ENCODE measurements at places on chromosomes 7 and 10.

DNA sequence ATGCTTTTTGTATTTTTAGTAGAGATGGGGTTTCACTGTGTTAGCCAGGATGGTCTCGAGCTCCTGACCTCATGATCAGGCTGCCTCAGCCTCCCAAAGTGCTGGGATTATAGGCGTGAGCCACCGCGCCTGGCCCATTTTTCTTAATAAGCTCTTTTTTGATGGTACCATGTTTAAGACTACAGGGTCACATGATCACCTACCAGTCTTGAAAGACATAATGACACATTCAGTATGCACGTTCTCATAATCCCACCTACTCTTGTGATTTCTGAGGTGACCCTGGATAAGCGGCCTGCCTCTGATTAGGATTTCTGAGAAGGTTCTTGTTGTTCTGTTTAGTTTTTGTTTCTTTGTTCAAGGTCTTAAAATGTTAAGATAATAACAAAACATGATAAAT, 43.7 kb upstream of the PLXNA4 start:
- no peak for DNase-seq
- H3K4me1 ChIP-seq, result no peaks in the 10 kb centered on the region
- no peaks in the 10 kb centered on the region for H3K36me3 ChIP-seq
- H3K27me3 ChIP-seq, result no peaks in the 10 kb centered on the region
- H3K4me3 ChIP-seq, result no peak overlapping the region

DNA sequence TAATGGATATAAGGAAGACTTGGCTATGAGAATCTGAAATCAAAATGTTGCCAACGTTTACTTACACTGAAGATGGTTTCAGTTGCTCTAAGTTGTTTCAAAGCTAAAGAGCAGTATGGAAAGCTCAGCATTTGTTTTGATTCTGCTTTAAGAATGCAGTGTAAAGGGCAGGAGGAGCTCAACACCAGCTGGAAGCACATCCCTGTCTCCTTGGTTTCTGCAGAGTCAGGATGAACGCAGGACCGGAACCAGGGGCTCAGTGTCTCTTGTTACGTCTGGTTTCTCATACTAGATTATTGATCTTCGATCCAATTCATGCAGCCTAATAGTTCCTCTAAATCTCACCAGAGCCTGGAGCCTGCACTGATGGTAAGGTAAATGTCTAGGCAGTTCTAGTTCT, 24.1 kb downstream of the ZRANB1 start:
- peaks cover 6% of the 10 kb centered on the region for H3K36me3 ChIP-seq
- H3K4me3 ChIP-seq, result no peak overlapping the region
- H3K27ac ChIP-seq, result no peak overlapping the region
- DNase-seq, result no peak

- H3K36me3 ChIP-seq, result no peaks in the 10 kb centered on the region
- no peak for DNase-seq
- no peaks in the 10 kb centered on the region for H3K4me1 ChIP-seq
- H3K4me3 ChIP-seq, result no peak overlapping the region
Measured at GRCh38 chr10:28975891-28976531, 298.7 kb downstream of the BAMBI start.

DNA sequence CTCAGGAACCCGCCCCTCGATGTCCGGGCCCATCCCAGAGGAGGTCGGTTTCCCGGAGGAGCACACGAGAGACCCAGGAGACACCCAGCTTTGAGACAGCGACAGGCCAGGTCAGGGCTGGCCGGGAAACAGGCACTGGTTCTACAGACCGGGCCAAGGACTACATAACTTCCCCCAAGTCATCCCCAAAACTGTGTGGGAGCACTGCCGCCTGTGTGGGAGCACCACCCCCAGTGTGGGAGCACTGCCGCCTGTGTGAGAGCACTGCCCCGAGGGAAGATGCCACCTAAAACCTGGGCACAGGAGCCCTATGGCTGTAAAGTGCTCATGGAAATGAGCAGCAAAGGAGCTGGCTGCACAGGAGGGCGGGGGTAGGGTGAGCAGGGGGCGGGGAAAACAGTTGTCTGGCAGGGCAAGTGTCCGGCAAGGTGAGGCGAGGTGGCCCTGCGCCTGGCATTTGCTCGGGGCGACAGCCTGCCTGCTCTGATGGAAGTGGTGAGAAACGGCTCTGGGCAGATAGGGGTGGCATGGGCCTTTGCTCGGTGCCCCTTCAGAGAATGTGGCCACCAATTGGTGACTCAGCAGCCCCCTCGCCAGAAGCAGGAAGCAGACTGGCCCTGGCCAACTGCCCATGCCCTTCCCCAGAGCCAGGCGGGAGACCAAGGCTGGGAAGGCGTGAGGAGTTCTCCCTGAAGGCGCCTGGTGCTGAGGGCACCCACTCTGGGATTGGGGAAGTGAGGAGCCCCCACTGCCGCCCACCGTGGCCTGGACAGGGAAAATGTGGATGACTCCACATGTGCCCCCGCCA, 26.2 kb downstream of the PAPOLB start:
- H3K36me3 ChIP-seq, result no peaks in the 10 kb centered on the region
- peak; percentile 12 for DNase-seq
- no peaks in the 10 kb centered on the region for H3K27me3 ChIP-seq
- H3K27ac ChIP-seq, result no peak overlapping the region
- H3K4me3 ChIP-seq, result no peak overlapping the region

- no peaks in the 10 kb centered on the region for H3K27me3 ChIP-seq
- H3K4me1 ChIP-seq, result no peaks in the 10 kb centered on the region
- H3K27ac ChIP-seq, result no peak overlapping the region
- no peaks in the 10 kb centered on the region for H3K36me3 ChIP-seq
Measured at GRCh38 chr7:138784692-138785091, 13.1 kb upstream of the TMEM213 start.

- no peaks in the 10 kb centered on the region for H3K27me3 ChIP-seq
- H3K4me1 ChIP-seq, result no peaks in the 10 kb centered on the region
- no peak overlapping the region for H3K27ac ChIP-seq
Measured at GRCh38 chr7:128189231-128189930, 51.7 kb upstream of the LEP start.

GRCh38 chr10:3714967-3715366, 70.0 kb downstream of the KLF6 start:
- no peak overlapping the region for H3K27ac ChIP-seq
- no peak for DNase-seq
- no peaks in the 10 kb centered on the region for H3K4me1 ChIP-seq
- no peak overlapping the region for H3K4me3 ChIP-seq
- H3K36me3 ChIP-seq, result no peaks in the 10 kb centered on the region

DNA sequence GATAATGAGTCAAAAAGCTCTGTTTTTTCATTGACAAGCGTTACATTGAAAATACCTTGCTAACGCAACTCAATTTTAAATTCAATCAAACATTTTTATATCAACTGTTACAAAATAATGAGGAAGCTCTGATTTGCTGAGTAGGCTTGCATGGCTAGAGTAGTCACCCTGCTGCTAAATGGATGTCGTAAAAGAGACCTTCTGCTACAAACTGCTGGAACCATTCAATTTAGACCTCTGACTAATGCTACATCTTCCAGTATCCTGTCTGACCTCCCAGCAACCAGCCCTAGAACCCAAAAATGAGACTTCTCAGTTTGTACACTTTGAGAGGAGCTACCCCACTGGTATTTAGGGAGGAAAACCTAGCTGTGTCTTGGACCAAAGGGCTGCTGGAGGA, 84.0 kb upstream of the ELMO1 start:
- H3K4me3 ChIP-seq, result no peak overlapping the region
- DNase-seq, result no peak
- no peaks in the 10 kb centered on the region for H3K36me3 ChIP-seq

DNA sequence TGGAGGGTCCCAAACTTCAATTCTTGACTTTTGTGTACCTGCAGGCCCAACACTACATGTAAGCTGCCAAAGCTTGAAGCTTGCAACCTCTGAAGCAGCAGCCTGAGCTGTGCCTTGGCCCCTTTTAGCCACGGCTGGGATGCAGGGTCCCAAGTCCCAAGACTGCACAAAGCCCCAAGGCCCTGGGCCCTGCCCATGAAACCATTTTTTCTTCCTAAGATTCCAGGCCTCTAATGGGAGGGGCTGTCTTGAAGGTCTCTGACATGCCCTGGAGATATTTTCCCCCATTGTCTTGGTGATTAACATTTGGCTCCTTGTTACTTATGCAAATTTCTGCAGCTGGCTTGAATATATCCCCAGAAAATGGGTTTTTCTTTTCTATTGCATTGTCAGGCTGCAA, 52.7 kb downstream of the MTURN start:
- no peak for DNase-seq
- H3K4me3 ChIP-seq, result no peak overlapping the region
- no peaks in the 10 kb centered on the region for H3K4me1 ChIP-seq
- H3K27ac ChIP-seq, result no peak overlapping the region
- H3K27me3 ChIP-seq, result no peaks in the 10 kb centered on the region

DNA sequence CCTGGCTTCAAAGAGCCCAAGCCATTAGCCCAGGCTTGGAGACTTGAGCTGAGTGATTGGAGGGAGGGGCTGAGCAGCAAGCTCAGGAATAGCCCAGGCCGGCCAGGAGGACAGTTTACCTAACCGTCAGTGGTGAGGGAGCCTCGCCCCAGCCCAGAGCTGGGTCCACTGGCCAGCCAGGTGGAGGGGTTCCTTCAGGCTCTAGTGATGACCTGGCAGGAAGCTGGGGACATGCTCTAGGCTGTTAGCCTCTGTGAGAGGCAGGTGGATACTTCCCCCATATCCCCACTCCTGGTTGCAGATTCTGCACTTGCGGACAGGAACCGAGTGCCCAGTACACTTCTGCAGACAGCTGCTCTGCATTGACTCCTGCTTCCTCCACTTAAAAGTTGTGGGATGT, 61.2 kb upstream of the ANTXRL start:
- no peak overlapping the region for H3K27ac ChIP-seq
- no peak overlapping the region for H3K4me3 ChIP-seq
- peak; percentile 6 for DNase-seq
- no peaks in the 10 kb centered on the region for H3K27me3 ChIP-seq

- H3K27ac ChIP-seq, result no peak overlapping the region
- H3K27me3 ChIP-seq, result no peaks in the 10 kb centered on the region
- no peak for DNase-seq
- no peaks in the 10 kb centered on the region for H3K4me1 ChIP-seq
Measured at GRCh38 chr7:68470836-68471435, 1127.3 kb upstream of the AUTS2 start.

DNA sequence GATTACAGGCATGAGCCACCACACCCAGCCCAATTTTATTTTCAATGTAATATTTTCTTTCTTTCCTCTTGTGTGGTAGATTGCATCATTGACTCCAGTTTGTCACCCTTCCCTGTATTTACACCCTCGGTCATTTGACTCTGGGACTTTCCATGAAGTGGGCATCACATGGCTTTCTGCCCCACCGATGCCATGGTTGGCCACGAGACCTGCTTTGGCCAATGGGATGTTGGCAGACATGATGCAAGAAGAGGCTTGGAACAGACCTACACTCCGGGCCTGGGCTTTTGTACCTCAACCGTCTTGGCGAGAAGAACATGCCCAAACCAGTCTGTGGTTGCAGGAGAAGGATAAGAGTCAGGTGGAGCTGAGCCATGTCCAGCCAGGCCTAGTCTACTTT, 38.8 kb upstream of the CACUL1 start:
- H3K27me3 ChIP-seq, result no peaks in the 10 kb centered on the region
- H3K36me3 ChIP-seq, result no peaks in the 10 kb centered on the region
- no peak overlapping the region for H3K27ac ChIP-seq
- peak; percentile 51 for DNase-seq
- no peaks in the 10 kb centered on the region for H3K4me1 ChIP-seq

GRCh38 chr7:98213888-98214810, 2.9 kb downstream of the BHLHA15 start:
- peaks cover 26% of the 10 kb centered on the region for H3K36me3 ChIP-seq
- peaks cover 4% of the 10 kb centered on the region for H3K4me1 ChIP-seq
- no peaks in the 10 kb centered on the region for H3K27me3 ChIP-seq
- no peak overlapping the region for H3K4me3 ChIP-seq
- peak; percentile 72 for DNase-seq
- no peak overlapping the region for H3K27ac ChIP-seq

DNA sequence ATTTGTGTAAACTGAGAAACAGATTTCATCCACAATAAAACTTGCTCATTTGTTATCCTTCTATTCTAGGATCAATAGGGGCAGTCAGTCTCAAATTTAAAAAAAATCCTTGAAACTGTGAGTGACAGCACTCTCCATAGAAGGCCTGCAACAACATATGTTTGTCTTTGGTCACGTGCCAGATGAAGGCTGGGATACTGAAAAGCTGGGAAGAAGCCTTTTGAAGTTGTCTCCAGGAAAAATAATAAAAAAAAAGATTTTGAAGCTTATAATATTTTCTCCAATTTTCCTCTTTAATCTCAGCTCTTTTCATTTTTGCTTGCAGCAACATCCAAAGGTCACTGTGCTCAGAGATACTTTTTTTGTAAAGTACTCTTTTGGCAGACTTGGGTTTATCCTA, 128.6 kb upstream of the SLC26A5 start:
- no peaks in the 10 kb centered on the region for H3K36me3 ChIP-seq
- H3K4me3 ChIP-seq, result no peak overlapping the region
- no peak for DNase-seq
- H3K27ac ChIP-seq, result no peak overlapping the region

GRCh38 chr7:27111751-27112277, 9.3 kb upstream of the HOXA2 start:
- peak overlapping the region; percentile 60 for H3K27ac ChIP-seq
- peaks cover 37% of the 10 kb centered on the region for H3K4me1 ChIP-seq
- DNase-seq, result no peak
- no peaks in the 10 kb centered on the region for H3K36me3 ChIP-seq
- no peaks in the 10 kb centered on the region for H3K27me3 ChIP-seq

DNA sequence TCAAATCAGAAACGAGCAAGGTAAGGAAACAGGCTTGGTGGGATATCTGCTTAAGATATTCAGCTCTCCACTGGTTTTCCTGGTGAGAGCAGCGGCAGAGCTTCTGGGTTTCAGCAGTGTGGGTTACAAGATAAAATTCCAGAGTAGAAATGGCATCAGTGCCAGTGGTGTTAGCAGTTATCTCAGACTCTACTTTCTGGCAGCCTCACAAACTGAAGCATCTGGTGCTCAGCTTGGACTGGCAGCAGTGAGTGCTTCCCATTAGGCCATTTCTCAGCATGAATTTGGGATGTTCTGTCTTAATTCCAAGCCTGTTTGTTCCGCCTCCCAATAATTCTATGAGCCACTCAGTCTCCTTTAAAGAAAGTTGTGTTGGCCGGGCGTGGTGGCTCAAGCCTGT, 6.9 kb upstream of the GSTO2 start:
- H3K36me3 ChIP-seq, result peaks cover 67% of the 10 kb centered on the region
- H3K27me3 ChIP-seq, result no peaks in the 10 kb centered on the region
- no peak for DNase-seq
- peak overlapping the region; percentile 64 for H3K27ac ChIP-seq

- DNase-seq, result no peak
- peak overlapping the region; percentile 89 for H3K27ac ChIP-seq
- H3K36me3 ChIP-seq, result peaks cover 13% of the 10 kb centered on the region
- H3K4me3 ChIP-seq, result peak overlapping the region; percentile 94
Measured at GRCh38 chr7:42931447-42931833, 534 bp downstream of the PSMA2 start.

DNA sequence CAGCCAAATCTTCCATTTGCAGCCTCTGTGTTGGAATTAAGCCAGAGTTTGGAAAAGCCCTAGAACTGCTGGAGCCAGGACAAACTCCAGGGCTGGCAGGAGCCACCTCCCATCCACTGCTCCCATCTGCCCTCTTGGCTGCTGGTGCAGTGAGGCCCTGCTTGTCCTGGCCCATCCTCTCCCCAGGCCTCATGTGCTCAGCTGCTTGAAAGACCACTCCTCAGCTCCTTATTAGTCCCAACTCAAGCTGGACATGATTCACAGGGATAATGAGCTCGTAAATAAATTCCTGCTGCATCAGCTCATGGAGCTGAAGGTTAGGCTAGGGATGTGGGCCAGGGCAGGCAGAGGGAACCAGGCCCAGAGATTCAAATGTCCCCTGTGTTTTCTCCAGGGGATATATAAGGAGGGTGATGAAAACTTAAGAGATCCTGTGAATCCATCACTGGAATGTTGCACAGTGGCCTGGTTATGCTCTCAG, 282.8 kb downstream of the RPS24 start:
- no peak for DNase-seq
- H3K4me1 ChIP-seq, result no peaks in the 10 kb centered on the region
- H3K4me3 ChIP-seq, result no peak overlapping the region
- no peak overlapping the region for H3K27ac ChIP-seq
- H3K36me3 ChIP-seq, result no peaks in the 10 kb centered on the region
